ENCODE measurements at places on chromosomes 7 and 10. TPM values are rescaled to one million over a fixed set of nuclear protein-coding genes. Genes with fewer than 3 reads are reported as not detected.

The TMEM139 gene
- total RNA-seq: 0.85 TPM

GRCh38 chr7:2353936-2354185, 766 bp upstream of the EIF3B start:
- no peaks in the 10 kb centered on the region for H3K4me1 ChIP-seq
- peaks cover 29% of the 10 kb centered on the region for H3K36me3 ChIP-seq

DNA sequence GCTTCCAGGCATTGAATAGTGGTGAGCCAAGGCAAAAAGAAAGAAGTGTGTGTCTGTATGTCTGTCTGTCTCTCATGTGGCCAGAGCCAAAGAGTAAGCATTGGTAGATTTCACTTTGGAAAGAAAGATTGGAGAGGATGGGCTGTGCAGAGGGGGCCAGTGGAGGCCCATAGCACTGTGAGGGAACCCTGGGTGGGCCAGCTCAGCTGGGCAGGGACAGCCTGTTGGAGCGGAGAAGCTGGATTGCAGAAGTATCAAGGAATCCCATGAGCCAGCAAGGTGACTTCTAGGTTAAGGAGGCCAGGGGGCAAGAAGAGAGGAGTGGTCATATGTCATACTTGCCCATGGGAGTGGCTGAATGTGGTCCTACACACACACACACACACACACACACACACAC, 1.5 kb upstream of the GRID1 start:
- peak; percentile 13 for DNase-seq
- H3K4me1 ChIP-seq: no peaks in the 10 kb centered on the region
- H3K4me3 ChIP-seq: no peak overlapping the region
- no peaks in the 10 kb centered on the region for H3K36me3 ChIP-seq
- peaks cover 56% of the 10 kb centered on the region for H3K27me3 ChIP-seq

The WDR11 gene
- total RNA-seq: 48.7 TPM

GRCh38 chr7:2970307-2970664, 73.4 kb downstream of the CARD11 start:
- H3K4me3 ChIP-seq: no peak overlapping the region
- no peaks in the 10 kb centered on the region for H3K4me1 ChIP-seq
- no peaks in the 10 kb centered on the region for H3K27me3 ChIP-seq
- H3K27ac ChIP-seq: no peak overlapping the region
- no peaks in the 10 kb centered on the region for H3K36me3 ChIP-seq

DNA sequence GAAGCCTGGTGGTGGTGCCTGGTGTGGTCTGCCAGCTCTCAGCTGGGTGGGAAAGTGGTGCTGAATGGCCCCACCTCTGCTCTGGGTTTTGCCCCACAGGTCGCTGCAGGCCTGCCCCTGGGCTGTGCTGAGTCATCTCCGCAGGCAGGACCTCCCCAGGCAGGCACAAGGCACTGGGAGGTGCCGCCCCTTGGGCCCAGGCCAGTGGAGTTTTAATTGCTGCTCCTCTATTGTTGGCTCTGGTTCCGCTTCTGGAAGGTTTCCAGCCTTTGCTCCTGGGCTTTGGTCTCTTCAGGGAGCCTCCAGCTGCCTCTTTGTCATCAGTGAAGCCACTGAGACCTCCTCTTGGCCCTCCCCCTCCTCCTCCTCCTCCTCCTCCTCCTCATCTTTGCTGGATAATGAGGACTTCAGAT, 180.3 kb upstream of the GRB10 start:
- H3K27ac ChIP-seq: no peak overlapping the region
- DNase-seq: peak; percentile 55
- peaks cover 24% of the 10 kb centered on the region for H3K36me3 ChIP-seq

DNA sequence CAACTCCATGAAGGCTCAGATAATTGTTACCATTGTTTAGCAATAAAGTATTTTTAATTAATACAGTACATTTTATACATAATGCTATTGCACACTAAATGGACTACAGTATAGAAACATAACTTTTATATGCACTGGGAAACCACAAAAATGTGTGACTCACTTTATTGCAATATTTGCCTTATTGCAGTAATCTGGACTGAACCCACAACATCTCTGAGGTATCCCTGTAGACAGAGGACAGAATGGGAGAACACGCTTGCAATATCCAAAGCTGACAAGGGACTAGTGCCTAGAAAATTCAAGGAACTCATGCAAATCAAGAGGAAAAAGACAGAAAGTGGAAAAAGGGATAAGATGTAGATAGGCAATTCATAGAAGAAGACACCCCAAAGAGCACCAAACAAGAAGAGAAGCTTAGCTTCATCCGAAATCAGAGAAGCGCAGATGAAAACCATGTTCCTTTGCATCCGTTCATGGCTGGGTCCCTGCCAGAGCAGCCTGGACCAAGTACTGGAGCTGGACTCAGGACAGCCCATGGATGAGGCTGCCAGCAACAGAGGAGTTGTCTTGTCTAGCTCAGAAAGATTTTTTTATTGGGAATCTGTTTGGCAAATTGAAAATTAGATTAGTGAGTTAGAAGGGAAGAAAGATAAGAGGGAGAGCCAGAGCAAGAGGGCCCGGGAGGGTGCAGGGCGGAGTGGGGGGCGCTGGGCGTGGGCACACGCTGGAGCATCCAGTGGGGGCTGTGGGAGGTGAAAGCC, 16.0 kb upstream of the GALNTL5 start:
- no peak for DNase-seq
- H3K4me1 ChIP-seq: no peaks in the 10 kb centered on the region
- H3K36me3 ChIP-seq: peaks cover 3% of the 10 kb centered on the region
- H3K4me3 ChIP-seq: no peak overlapping the region

The CTAGE15 gene
- total RNA-seq: 1.7 TPM

DNA sequence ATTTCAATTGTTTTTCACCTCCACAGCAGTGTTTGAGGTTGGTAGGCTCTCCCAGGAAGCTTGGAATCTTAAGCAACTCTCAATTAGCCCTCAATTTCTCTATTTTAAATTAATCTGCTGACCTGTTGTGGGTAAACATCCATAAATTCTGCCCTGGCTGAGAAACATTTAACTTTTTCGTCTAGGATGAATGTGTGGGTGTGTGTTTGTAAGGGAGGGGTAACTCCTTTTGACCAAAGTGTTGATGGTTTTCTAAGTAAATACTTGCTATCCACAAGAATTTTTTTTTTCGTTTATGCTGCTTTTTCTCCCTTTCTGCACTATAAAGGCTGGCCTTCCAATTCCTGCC, 973 bp downstream of the PPP3CB start:
- H3K27me3 ChIP-seq: no peaks in the 10 kb centered on the region
- peaks cover 4% of the 10 kb centered on the region for H3K36me3 ChIP-seq
- H3K4me3 ChIP-seq: peak overlapping the region; percentile 93
- H3K27ac ChIP-seq: no peak overlapping the region

DNA sequence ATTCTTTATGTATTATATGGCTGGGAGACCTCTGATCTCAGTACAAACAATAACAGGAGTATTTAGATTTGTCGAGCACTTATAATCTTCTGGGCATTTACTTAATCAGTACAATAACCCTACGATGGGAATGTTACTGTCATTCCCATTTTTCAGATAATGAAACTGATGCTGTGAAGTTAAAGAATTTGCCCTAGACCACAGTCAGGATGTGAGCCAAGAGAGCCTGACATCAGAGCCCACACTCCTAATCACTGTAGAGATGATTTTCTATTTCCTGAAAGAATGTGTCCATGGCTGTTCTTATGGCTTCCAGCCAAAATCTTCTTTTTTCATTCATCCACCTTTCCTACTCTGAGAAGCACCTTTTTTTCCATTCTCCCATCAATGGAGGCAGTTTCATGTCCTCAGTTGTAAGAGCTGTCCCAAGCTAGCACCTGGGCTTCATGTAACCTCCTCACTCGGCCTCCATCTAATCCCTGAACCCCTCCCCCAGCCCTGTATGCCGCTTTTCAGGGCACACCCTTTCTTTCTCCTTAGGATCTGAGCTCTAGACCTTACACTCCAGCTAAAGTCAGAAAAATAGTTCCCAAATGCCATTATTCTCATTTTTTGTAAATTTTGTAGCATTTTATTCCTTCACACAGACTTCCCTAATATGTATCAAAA, 12.2 kb upstream of the CAV1 start:
- H3K36me3 ChIP-seq: no peaks in the 10 kb centered on the region
- H3K4me3 ChIP-seq: no peak overlapping the region
- H3K27ac ChIP-seq: no peak overlapping the region
- H3K27me3 ChIP-seq: no peaks in the 10 kb centered on the region
- DNase-seq: no peak
- H3K4me1 ChIP-seq: peaks cover 3% of the 10 kb centered on the region

Measured in H9 (cell line).